ENCODE measurements at places on chromosomes 5 and 9.

DNA sequence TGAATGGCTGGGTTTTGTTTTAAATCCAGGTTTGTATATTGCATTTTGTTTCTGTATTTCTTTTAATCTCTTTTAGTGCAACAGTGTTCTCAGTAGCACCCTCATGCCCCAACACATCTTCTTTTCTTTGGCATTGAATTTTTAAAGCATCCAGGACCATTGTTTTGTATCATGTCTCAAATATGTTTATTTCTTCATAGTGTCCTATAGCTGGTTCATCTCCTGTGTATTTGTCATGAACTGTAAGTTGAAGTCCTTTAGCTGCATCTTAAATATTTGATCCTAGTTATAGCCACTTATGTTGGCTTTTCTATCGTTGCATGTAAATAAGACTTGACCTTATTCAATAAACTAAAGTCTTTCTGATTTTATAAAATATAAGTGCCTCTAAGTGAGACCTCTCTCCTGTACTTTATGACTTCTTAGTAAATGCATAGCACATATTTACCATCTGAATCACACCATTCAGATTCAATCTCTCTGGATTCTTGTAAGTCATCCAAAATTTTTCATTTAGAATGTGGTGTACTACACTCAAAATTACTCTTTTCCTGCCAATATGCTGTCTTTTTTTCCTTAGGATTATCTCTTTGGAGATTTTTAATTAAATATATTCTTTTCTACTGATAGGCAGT, 21.0 kb upstream of the ERCC6L2 start:
- DNase-seq = no peak

DNA sequence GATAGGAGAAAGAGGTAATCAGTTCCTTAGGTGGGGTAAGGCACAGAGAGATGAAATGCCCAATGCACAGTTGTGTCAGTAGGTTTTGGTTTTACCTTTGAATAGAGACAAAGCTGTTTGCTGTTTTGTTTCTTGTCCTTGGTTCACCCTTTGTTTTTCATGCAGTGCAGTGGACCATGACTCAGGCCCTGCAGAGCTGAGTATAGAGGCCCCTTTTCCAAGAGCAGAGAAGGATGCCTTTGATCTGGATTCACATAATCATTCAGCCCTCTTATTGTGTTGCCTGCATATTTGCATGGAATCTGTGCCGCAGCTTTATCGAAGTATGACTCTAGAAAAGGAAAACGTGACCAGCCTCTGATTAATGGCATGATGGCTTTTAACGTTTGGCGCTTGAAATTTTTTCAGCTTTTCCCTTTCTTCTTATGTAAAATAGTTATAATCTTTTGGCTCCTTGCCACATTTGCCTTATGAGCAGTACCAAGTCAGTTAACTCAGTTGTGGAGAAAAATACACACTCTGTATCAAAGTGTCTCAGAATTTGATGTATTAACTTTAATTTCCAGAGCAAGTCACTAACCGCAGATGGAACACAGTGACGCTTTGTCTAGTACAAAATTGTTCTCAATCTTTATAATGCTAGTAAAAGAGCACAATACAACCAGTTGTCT, 197.6 kb downstream of the KDM4C start:
- DNase-seq = peak; percentile 79

DNA sequence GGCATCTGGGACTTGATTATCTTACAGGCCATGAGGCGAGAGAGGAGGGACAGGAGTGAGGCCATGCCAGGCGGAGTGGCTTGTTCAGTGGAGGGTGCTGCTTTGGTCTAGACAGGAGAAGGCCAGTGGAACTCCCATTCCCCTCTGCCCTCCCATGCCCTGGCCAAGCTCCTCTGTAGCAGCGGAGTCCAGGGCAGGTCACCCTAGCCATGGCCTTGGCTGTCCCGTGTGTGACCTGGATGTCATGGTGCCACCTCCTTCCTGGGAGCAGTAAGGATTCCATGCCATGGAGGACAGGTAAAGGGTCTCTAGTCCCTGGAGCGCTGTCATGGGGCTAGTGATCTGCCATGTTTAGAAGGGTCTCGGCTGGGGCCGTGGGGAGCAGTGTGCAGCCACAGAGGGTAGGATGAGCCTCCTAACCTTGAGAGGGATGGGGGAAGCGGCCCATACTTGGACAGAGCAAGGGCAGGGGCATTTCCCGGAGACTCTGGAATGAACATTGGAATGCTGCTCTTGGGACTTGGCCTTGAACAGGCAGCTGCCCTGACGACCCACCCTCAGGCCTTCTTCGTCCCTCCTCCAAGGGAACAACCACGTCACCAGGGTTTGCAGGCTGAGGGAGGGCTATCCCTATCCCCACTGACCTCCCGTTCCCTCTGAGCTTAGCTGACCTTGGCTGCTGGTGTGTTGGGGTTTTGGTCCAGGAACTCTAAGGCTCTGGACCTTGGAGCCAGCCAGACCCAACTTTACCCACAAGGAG, 100.4 kb downstream of the DAB2IP start:
- DNase-seq = no peak

- no peak for DNase-seq
Observed at GRCh38 chr5:81147886-81148571, 85.1 kb upstream of the CKMT2 start.

DNA sequence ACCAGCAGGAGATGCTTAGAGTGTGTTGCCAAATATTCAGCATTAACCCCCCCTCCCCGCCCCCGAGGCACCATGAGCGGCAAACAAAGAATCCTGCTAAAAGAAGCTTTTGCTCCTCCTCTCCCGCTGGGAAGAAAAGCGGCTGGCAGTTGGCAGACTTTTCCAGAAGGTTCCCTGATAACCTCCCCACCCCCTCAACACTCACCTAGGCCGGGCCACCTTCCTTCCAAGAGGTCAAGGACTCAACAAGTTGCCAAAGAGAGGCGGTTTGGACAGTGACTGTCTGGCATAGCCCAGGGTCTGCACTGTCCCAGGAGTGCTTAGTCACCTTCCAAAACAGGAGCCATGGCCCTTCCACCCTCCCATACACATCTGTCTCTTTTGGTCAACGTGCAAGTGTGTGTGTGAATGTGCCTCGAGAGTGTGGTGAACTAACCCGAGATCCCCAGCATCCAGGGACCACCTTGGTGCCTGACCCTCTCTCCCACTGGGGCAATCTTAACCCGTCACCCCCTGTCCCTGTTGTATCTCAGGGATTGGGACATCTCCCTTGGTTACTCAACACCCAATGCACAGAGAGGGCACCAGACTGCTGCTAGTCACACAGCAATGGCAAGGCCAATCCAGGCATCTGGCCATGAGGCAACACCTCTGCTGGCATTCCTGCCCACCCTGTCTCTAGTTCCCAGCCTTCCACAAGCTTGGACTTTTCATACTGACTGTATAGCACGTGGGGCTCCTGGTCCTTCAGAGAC, 18.9 kb downstream of the CAMK2A start:
- DNase-seq = no peak

- no peak for DNase-seq
Observed at GRCh38 chr5:138111937-138112336, 27.3 kb downstream of the NME5 start.

DNA sequence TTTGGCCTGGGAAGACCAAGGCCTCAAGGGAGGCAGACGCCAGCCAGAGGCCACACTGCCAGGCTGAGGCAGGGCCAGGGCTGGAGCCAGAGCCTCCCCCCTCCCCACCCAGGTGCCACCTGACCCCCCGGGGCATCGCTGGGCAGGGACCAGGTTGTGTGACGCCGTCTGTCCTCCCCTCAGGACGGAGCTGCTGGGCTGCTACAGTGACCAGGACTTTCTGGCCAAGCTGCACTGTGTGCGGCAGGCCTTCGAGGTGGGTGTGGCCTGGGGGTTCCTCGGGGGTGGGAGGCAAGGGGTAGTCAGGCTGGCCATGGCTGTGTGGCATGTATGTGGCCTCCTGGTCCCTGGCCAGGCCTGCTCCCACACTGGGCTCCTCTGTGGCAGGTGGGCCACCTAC, 17.9 kb upstream of the DOLPP1 start:
- DNase-seq = no peak

- peak; percentile 94 for DNase-seq
Observed at GRCh38 chr9:25678147-25678666, at the start of gene TUSC1. Gene TUSC1 (minus strand): TSS chr9:25678444. CDS start chr9:25678312, 132 bp downstream.

All from BE2C (cell line).